ENCODE measurements at places on chromosomes 13 and 19. TPM values are rescaled to one million over a fixed set of nuclear protein-coding genes. Genes with fewer than 3 reads are reported as not detected.

The OVOL3 gene
- not detected for total RNA-seq

The PTGIR gene
- 20.0 TPM for total RNA-seq

The STOML3 gene
- not detected for total RNA-seq

The NANOS3 gene
- not detected for total RNA-seq

The SYNE4 gene
- total RNA-seq, result 0.20 TPM

The RUVBL2 gene
- 174 TPM for total RNA-seq

The SMIM24 gene
- total RNA-seq, result not detected

The ZNF536 gene
- total RNA-seq, result not detected

Measured in smooth muscle cell of the pulmonary artery (primary cell).